ENCODE measurements at places on chromosomes 12 and 14.

GRCh38 chr14:72892103-72892878 lies 1.6 kb downstream of the DPF3 start:
- no peak for DNase-seq

GRCh38 chr14:30680036-30680435 lies 57.9 kb downstream of the SCFD1 start:
- DNase-seq = no peak

GRCh38 chr12:54522243-54522642 lies 24.7 kb downstream of the NCKAP1L start:
- no peak for DNase-seq

DNA sequence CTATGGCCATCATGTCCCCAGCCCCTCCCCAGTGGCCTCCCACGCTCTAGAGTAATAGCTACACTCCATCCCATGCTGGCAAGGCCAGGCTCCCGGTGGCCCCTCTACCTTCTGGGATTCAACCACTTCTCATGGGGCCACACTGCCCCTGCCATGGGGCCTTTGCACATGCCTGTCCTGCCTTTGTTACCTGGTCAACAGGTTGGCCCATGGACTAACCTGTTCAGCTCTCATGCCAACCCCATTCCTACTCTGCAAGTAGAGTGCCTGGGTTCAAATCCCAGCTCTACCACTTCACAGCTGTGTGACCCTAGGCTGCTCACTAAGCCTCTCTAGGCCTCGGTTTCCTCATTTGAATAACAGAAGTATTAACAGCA lies 98.5 kb downstream of the RFLNA start:
- no peak for DNase-seq

- no peak for DNase-seq
Observed at GRCh38 chr14:72683787-72684186, 210.1 kb downstream of the DPF3 start.

GRCh38 chr14:106490442-106490841 lies 964.1 kb downstream of the TMEM121 start:
- no peak for DNase-seq

DNA sequence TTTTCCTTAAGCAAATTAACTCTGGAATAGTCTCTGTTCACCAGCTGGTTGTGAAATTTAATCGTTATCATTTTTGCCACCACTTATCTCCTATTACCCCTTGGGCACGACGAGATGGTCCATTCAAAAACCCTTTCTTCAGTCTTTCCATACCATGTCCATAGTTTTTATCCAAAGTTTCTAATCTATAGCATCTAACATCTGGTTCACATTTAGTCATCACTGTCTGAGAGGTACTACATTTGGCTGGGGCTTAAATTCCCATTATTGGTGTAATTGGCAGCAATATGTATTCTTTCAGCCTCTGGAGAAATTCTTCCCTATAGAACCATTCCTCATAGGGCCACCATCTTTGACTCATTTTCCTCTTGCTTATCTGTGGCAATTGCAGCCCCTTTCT lies 163.5 kb downstream of the CCER1 start:
- DNase-seq = no peak

DNA sequence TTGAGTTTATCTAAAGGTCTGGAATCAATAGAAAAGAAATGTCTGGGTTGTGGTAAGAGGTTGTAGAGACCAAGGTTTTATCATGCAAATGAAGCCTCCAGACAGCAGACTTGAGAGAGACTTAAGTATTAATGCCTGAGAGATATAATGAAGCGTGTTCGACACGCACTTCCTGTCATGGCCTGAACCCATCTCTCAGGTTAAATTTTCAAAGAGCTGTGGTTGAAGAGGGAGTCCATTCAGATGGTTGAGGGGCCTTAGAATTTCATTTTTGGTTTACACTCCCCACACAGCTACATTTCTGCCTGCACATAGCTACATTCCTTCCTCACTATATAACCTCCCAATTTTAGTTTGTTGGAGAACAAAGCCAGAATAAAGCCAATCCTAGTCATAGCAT lies 10.1 kb upstream of the CLEC12A start:
- DNase-seq = no peak

- no peak for DNase-seq
Observed at GRCh38 chr14:103848175-103849077, 1.1 kb upstream of the PPP1R13B start.

DNA sequence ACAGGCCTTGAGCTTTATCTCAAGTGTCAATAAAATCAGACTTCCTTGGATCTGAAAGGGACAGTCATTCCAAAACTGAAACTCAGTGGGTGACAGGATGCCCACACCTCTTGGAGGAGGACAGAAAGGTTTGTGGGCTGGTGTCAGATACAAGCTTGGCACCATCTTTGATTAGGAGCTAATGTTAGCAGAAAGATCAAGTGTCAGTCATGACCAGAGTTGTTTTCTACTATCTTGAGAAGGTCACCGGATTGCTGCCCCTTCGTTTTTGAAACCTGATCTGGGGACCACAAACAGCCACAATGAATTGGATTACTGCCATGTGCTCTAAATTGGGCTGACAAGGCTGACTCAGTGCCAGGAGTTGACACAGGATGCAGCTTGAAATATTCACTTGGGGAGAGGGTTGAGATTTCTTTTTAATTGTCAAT lies 88.3 kb downstream of the OTOGL start:
- peak; percentile 11 for DNase-seq

DNA sequence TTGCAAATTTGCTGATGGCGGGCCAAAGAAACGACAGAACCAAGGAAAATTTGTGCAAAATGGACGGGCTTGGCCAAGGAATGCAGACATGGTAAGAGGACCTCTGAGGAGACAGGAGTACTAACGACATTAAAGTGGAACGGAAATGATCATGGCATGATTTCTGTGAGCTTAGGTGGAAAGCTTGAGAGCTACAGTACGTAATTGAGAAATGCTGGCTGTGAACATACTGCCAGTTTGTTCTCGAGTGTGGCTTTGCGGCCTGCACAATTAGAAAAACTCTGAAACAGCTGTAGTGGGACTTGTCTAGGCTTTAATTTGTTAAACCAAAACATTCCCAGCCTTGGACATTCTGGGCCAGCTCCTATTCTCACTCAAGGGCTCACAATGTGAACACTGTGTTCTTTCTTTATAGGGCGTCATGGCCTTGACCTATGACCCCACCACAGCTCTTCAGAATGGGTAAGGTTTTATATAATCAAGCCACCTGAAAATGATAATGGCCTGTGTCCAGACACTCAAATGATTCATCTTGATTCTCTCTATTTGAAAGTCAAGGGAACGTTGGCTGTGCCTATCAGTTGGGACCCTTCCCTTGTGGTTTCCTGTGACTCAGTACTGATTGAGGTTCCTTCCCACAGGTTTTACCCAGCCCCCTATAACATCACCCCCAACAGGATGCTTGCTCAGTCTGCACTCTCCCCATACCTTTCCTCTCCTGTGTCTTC lies 48.5 kb downstream of the BAZ2A start:
- DNase-seq = no peak

GRCh38 chr12:99054601-99055128 lies 409.6 kb downstream of the APAF1 start:
- DNase-seq = no peak

GRCh38 chr14:45373877-45374276 lies 120.9 kb upstream of the MIS18BP1 start:
- DNase-seq = no peak

DNA sequence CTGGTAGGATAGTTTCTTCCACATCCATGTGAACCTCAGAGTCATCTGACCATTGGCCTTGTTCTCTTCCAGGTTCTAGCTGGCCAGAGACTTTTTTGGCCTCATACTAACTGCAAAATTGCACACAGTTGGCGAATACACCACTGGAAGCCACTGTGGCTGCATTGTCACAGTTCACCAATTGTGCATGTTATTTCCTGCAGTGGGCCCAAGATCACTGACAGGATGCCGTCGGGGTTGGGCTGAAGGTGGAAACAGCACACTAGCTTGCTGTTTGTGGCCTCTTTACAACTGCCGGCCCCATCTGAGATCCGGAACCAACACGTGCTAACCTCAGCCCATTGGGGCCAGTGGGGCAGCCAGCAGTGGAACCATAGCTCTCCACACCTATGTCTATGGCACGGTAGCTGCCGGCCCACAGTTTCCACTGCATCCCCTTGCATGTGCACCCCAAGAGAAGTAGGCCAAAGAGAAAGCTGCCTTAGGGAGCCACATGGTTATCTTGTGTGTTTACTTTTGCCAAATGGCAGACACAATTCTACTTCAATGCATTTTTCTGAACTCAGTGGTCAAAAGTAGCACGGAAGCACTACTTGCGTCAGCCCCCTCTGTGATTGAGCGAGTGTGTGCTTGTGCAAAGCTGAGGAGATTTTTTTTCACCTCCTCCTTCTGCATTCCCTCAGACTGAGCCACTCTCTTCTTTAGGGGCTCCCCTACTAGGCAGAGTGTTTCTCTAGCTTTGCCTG lies 464.0 kb downstream of the RAD51B start:
- DNase-seq = no peak

DNA sequence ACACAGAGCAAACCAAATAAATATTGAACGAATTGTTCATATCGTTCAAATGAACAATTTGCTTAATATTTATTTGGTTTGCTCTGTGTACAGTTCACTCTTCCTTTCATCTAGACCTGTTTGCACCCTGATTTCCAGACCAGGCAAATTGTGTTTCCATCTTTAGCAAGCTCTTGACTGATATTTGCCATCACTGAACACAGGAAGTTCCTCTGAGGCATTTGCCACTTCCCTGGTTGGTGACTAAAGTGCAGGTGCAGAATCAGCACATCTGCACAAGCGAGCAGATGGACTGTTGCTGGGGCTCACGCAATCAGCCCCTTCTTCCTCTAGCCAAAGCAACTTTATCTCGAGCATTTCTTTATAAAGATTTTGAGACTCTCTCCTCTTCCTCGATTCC lies 112.9 kb downstream of the DAAM1 start:
- DNase-seq = no peak

- DNase-seq = no peak
Observed at GRCh38 chr12:4036671-4037271, 163.6 kb upstream of the PARP11 start.

- no peak for DNase-seq
Observed at GRCh38 chr12:47218191-47218654, 138.5 kb upstream of the AMIGO2 start.

- no peak for DNase-seq
Observed at GRCh38 chr14:33369972-33370371, 431.3 kb downstream of the NPAS3 start.

DNA sequence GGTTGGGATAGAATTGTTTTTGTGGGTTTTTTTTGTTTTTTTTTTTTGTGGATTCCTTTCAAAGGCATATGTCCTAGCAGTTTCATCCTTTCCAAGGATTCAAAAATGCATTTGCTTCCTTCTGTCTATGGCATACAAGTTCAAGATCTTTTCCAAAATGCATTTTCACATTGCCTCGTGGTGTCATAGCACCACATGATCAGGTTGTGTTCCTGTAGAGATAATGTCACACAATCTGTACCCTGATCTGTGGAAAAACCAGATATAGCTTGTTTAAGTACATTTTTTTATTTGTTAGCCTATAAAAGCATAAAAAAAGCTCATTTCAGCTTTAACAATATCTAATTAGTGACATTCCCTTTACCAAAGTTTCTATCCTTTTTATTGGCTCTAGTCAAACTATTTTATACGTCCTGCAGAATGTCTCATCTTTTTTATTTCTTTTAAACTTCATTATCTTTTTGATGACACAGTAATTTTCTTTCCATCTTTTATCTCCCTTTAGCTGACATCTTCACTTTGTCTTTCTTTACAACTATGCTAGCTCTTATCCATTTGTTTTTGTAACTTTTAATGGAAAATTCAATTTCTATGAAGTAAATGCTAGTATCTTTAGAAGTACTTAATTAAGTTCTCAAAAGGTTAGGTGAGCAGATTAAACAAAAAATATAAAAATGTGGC lies 106.0 kb upstream of the NOVA1 start:
- no peak for DNase-seq

Data from cerebellum (tissue), 4 donors.